ENCODE measurements at places on chromosomes 7 and 10. TPM values are rescaled to one million over a fixed set of nuclear protein-coding genes. Genes with fewer than 3 reads are reported as not detected.

GRCh38 chr7:122544463-122544862, 154.5 kb downstream of the RNF133 start:
- peak; percentile 46 for ATAC-seq

GRCh38 chr10:124174673-124175645, 81.6 kb upstream of the CHST15 start:
- ATAC-seq, result no peak

GRCh38 chr10:53102424-53102823, 329.8 kb upstream of the MBL2 start:
- no peak for ATAC-seq

The KLLN gene
- 0.54 TPM for total RNA-seq

GRCh38 chr7:70953331-70953741, 178.6 kb upstream of the GALNT17 start:
- ATAC-seq, result no peak

DNA sequence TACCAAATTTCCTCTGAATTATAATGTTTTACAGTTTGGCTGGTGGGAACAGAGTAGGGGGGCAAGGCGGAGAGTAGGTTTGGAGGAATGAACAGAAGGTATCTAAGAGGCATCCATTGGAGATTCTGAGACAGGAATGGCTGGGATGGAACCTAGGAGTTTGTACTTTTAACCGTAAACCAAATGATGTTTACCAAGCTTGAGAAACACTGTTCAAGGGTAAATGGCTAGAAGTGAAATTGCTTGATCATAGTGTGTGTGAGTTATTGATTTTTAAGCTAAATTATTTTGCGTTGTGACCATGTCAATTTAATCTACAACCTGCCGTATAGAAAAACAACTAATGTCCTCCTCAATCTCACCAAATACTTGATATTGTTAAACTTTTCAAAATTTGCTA, 306.4 kb upstream of the PHYHIPL start:
- no peak for ATAC-seq

- ATAC-seq, result no peak
Measured at GRCh38 chr10:21655236-21655635, 121.2 kb downstream of the MLLT10 start.
